ENCODE measurements at places on chromosomes 4 and X. TPM values are rescaled to one million over a fixed set of nuclear protein-coding genes. Genes with fewer than 3 reads are reported as not detected.

TRMT44 gene
- total RNA-seq = 28.2 TPM

GPR34 gene
- total RNA-seq = 18.0 TPM

DNA sequence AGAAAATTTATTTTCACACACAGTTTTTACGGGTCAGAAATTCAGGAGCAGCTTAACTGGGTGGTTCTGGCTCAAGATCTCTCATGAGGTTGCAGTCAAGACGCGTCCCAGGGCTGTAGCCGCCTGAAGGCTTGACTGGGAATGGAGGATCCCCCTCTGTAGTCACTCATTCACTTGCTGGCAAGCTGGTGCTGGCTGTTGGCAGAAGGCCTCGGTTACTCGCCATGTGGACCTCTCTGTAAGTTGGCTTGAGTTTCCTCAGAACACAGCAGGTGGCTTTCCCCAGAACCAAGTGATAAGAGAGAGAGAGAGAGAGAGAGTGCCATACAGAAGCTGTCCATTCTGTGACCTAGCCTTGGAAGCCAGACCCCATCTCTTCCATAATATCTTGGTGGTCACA, 132.8 kb downstream of the DCLK2 start:
- H3K4me3 ChIP-seq = no peak overlapping the region
- no peak overlapping the region for H3K27ac ChIP-seq
- H3K27me3 ChIP-seq = no peaks in the 10 kb centered on the region
- H3K36me3 ChIP-seq = no peaks in the 10 kb centered on the region
- H3K4me1 ChIP-seq = no peaks in the 10 kb centered on the region

CT83 gene
- total RNA-seq = not detected

DNA sequence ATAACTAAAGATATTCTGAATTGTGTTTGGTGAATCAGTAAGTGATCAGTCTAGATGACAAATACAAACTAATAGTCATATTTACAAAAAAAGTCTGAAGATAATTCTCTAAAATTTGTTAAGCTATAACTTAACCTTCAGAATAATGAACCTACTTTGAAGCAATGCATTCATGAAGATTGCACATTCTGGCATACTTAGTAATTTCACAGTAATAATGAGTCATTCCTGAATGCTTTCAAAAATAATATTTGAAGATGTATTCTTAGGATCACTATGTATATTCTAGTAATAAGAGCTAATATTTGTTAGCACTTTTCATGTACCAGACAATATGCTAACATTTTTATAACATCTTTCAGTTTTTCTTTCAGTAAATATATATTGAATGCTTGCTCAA, 756.7 kb upstream of the SLIT2 start:
- no peaks in the 10 kb centered on the region for H3K4me1 ChIP-seq
- no peak overlapping the region for H3K4me3 ChIP-seq
- H3K36me3 ChIP-seq = no peaks in the 10 kb centered on the region

DNA sequence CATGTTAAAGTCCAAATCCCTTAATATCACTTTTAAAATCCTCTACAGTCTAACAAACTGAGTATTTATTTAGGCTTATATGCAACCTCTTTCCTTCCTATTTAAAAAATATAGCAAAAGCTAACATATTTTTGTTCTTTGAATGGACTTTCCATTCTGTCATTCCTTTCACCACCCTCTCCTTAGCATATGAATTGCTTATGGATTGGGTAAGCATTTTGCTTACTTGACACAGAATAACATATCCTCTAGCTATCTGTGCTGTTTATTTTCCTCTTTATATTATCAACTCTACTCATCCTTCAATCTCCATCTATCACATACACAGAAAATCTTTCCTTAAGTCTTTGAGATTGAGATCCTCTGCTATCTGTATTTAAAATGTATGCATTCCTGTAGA, 206.1 kb upstream of the NEIL3 start:
- H3K4me1 ChIP-seq = no peaks in the 10 kb centered on the region
- H3K27ac ChIP-seq = no peak overlapping the region
- no peak overlapping the region for H3K4me3 ChIP-seq
- H3K27me3 ChIP-seq = no peaks in the 10 kb centered on the region
- DNase-seq = no peak
- no peaks in the 10 kb centered on the region for H3K36me3 ChIP-seq

- no peaks in the 10 kb centered on the region for H3K4me1 ChIP-seq
- no peaks in the 10 kb centered on the region for H3K36me3 ChIP-seq
- DNase-seq = no peak
- H3K4me3 ChIP-seq = no peak overlapping the region
- H3K27ac ChIP-seq = no peak overlapping the region
Measured at GRCh38 chr4:165766976-165767375, 106.1 kb upstream of the TLL1 start.

All from breast epithelium (tissue), 4 donors.